Gastroesophageal sphincter (tissue), 4 donors: ENCODE measurements at places on chromosomes 2 and 18. TPM values are rescaled to one million over a fixed set of nuclear protein-coding genes. Genes with fewer than 3 reads are reported as not detected.
A peak's percentile ranks its signal among the peaks of the same experiment; 100 is the strongest.

The CCDC74B gene
- total RNA-seq = 4.8 TPM

The WNT10A gene
- total RNA-seq = not detected

The ADD2 gene
- 4.4 TPM for total RNA-seq

The TMEM185B gene
- total RNA-seq = 26.9 TPM

- peak; percentile 52 for ATAC-seq
These were observed 111.9 kb downstream of the SETBP1 start for GRCh38 chr18:44792456-44793061.

DNA sequence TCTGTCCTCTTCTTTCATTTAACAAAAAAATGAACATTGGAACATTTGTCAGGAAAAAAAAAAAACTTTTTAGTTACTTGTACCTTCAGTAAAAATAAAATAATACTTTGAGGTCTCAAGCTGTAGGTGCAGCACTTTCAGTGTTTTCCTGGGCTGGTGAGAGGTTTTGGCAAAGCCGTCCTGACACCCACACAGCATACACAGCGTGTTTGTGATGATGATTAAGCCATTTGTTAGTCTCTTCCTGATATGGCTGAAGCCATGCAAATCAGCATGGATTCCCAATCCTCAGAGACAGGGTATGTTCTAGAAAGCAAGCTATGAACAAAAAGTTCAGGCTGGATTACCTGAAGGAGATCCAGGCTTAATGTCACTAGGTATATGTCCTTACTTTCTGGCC, 236.8 kb downstream of the ZNF516 start:
- no peak for ATAC-seq

DNA sequence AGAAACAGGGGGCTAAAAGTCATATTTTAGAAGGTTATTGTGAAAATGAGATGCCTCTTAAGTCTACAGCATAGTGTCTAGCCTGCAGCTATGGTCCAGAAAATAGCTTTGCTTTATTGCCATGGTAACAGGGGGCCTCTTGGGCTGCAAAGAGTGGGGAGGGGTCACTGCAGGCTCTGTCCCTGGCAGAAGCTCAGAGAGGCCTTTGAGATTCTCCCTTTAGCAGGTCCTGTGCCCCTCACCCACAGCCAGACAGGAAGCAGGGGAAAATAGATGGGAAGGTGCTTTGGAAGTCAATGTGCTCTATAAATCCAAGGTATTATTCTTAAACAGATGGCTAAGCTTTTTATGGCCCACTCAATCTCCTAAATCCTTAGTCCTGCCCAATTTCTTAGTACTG, 1021.3 kb upstream of the GYPC start:
- no peak for ATAC-seq

GRCh38 chr2:222176890-222177289, 121.9 kb downstream of the PAX3 start:
- no peak for ATAC-seq

- no peak for ATAC-seq
These were observed 319.4 kb upstream of the SLC39A10 start for GRCh38 chr2:195337597-195337996.

DNA sequence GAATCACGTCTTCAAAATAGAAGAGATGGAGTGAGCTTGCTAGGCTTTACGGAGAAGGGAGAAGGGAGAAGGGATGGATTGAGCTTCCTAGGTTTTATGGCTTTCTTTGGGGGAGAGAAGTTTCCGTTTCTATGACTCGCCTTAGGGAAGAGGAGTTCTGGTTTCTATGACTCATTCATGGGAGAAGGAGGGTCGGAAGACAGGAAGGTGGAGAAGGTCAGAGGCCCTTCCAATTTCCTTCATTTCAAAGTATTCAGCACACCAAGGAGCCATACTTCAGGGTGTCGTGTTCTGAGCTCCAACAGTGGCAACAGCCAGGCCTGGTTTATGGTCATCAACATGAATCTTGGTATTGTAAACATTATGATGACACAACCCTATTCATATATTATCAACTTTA, 284.7 kb upstream of the VWC2L start:
- no peak for ATAC-seq

GRCh38 chr2:26901326-26902183, 53.6 kb downstream of the DPYSL5 start:
- ATAC-seq = no peak

DNA sequence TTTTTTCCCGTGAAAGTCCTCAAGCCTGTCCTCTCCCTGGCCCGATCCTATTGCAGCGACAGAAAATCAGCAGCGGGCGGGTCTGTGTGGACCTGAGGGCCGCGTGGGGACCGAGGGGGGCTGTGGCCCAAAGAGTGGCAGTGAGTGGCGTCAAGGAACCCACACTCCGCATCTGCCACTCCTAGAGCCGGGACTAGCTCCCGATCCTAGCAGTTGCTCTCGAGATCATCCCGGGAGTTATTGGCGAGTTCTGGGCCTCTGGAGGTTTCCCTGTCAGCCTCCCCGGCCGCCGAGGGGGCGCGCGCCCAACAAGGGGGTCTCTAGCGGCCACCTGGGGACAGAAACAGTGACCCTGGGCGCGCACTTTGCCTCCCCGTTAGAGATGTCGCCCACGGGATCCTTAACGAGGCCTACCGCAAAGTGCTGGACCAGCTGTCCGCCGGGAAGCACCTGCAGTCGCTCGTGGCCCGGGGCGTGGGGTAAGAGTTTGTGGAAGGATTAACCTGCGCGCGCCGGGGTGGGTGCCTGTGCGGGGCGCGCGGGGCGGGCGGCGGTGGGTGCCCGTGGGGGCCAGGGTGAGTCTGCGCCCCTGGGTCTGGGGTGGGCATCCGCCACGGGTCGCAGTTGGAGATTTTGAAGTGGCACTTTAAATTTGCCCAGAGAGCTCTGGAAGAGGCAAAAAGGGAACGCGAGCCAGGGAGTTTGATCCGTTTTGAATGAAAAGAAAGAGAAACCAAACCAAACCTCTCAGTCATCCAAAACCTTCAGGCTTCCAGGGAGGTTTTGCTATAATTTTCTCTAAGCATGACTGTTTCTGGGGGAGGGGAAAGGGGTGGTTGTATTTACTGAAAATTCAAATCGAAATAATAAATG, 3.5 kb downstream of the ADCYAP1 start:
- no peak for ATAC-seq

- no peak for ATAC-seq
These were observed 50.5 kb downstream of the DHRS9 start for GRCh38 chr2:169119851-169120250.
